Effector memory CD4-positive, alpha-beta T cell (primary cell): ENCODE measurements at places on chromosomes 1 and 21.

DNA sequence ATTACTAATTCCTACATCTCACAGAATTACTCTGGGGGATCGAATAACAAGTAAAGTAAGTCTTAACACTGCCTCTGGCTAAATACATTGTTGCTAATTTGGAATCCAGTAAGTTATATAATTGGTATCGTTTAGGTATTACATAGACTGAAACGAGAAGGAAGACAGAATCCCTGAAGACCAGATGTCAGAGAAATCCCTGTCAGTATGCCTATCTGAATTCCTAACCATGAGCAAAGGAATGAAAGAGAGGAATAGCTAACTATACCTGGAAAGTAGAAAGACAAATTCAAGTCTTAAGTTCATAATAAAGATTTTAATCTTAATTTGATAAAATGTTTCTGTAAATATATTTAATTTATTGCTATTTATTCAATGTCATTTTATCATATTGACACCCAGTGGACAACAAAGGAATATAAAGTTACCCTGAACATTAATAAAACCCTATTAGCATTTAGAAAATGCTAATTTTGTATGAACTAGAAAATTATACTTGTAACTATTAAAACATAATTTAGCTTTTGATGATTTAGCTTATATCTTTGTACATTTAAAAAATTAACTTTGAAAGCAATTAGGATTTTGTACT lies 11.4 kb downstream of the DEPDC1 start:
- no peaks in the 10 kb centered on the region for H3K4me1 ChIP-seq
- no peaks in the 10 kb centered on the region for H3K27me3 ChIP-seq
- no peak overlapping the region for H3K4me3 ChIP-seq
- H3K36me3 ChIP-seq = no peaks in the 10 kb centered on the region
- no peak for DNase-seq
- H3K27ac ChIP-seq = no peak overlapping the region

GRCh38 chr1:90823686-90824085 lies 106.6 kb upstream of the BARHL2 start:
- H3K27me3 ChIP-seq = no peaks in the 10 kb centered on the region
- DNase-seq = no peak
- no peak overlapping the region for H3K4me3 ChIP-seq
- no peak overlapping the region for H3K27ac ChIP-seq
- no peaks in the 10 kb centered on the region for H3K36me3 ChIP-seq
- no peaks in the 10 kb centered on the region for H3K4me1 ChIP-seq

GRCh38 chr1:164586591-164586990 lies 27.6 kb downstream of the PBX1 start:
- no peaks in the 10 kb centered on the region for H3K27me3 ChIP-seq
- H3K27ac ChIP-seq = no peak overlapping the region
- H3K36me3 ChIP-seq = no peaks in the 10 kb centered on the region
- no peak overlapping the region for H3K4me3 ChIP-seq
- no peak for DNase-seq

GRCh38 chr1:204990059-204990664 lies 52.9 kb upstream of the CNTN2 start:
- no peaks in the 10 kb centered on the region for H3K4me1 ChIP-seq
- no peak overlapping the region for H3K27ac ChIP-seq
- no peak for DNase-seq
- H3K36me3 ChIP-seq = no peaks in the 10 kb centered on the region
- H3K27me3 ChIP-seq = no peaks in the 10 kb centered on the region

GRCh38 chr21:15121655-15122120 lies 56.9 kb upstream of the NRIP1 start:
- no peak for DNase-seq
- H3K4me1 ChIP-seq = no peaks in the 10 kb centered on the region
- no peak overlapping the region for H3K27ac ChIP-seq
- H3K4me3 ChIP-seq = no peak overlapping the region

GRCh38 chr1:182676274-182676673 lies 8.1 kb downstream of the RGS8 start:
- H3K4me3 ChIP-seq = no peak overlapping the region
- DNase-seq = no peak
- H3K27ac ChIP-seq = no peak overlapping the region
- no peaks in the 10 kb centered on the region for H3K36me3 ChIP-seq
- no peaks in the 10 kb centered on the region for H3K4me1 ChIP-seq
- no peaks in the 10 kb centered on the region for H3K27me3 ChIP-seq

GRCh38 chr1:181557313-181557712 lies 74.0 kb downstream of the CACNA1E start:
- H3K27me3 ChIP-seq = no peaks in the 10 kb centered on the region
- H3K27ac ChIP-seq = no peak overlapping the region
- H3K4me3 ChIP-seq = no peak overlapping the region
- no peak for DNase-seq
- H3K36me3 ChIP-seq = no peaks in the 10 kb centered on the region
- H3K4me1 ChIP-seq = no peaks in the 10 kb centered on the region

- H3K4me1 ChIP-seq = no peaks in the 10 kb centered on the region
- no peak overlapping the region for H3K4me3 ChIP-seq
- no peak overlapping the region for H3K27ac ChIP-seq
- H3K27me3 ChIP-seq = no peaks in the 10 kb centered on the region
Observed at GRCh38 chr1:70458131-70458530, 47.1 kb downstream of the CTH start.

GRCh38 chr1:92968138-92969032 lies 7.1 kb upstream of the DIPK1A start:
- H3K27me3 ChIP-seq = no peaks in the 10 kb centered on the region
- no peak for DNase-seq

DNA sequence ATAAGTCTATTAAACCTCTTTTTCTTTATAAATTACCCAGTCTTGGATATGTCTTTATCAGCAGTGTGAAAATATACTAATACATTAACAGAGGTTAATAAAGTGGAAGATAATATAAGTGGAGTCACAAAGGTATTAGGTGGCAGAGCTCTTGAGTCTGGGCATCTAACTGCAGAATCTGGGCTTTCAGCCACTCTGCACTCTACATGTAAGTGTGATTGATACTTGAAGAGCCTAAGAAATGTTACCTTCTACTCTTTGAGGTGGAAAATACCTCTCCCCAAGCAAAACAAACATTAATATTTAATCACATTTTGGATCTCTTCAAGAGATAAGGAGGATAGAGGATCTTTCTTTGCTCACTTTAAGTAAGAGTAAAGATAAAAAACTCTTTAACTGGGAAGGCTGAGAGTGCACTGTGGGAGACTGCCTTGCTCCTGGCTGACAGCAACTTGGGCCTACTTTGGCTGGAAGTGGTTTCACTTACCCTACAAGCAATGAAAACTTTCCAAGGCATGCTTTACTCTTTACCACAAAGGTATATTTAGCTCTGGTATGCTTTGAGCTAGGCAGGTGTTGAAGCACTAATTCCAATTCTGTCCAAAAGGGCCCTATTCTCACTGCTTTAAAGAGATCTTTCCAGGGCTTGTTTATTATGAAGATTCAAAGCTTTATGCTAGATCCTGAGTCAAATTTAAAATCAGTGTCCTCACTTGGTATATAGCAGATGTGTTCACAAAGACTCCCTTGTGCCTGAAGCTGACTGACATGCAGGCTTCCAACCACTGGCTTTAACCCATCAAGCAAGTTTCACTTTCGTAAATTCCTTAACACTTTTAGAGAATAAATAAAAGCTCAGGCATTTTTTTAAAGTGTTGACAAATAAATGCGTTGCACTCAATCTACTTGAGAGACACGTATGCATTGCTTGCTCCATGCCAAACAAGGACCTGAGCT lies 245.3 kb upstream of the ZP4 start:
- H3K27me3 ChIP-seq = no peaks in the 10 kb centered on the region
- H3K27ac ChIP-seq = no peak overlapping the region
- no peaks in the 10 kb centered on the region for H3K4me1 ChIP-seq
- no peak for DNase-seq
- H3K4me3 ChIP-seq = no peak overlapping the region

DNA sequence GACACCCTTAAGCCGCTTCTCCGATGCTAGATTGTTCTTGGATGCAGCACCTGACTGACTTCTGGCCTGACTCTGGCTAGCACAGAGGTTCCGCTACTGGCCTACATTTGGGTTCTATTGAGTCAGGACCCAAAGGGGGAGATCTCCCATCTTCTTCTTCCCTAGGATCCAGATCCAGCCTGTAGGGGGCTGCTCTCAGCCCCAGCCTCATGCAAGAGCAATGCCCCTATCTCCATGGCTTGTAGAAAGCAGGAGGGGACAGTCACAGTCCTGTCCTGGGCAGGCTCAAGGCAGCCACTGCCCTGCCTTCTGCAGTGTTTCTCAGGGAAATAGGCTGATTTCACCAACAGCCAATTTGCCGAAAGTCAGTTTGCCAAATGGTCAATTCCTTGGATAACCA lies 6.3 kb upstream of the ADAR start:
- H3K36me3 ChIP-seq = no peaks in the 10 kb centered on the region
- DNase-seq = no peak
- no peak overlapping the region for H3K27ac ChIP-seq
- H3K4me3 ChIP-seq = no peak overlapping the region
- H3K4me1 ChIP-seq = peaks cover 10% of the 10 kb centered on the region
- H3K27me3 ChIP-seq = no peaks in the 10 kb centered on the region

DNA sequence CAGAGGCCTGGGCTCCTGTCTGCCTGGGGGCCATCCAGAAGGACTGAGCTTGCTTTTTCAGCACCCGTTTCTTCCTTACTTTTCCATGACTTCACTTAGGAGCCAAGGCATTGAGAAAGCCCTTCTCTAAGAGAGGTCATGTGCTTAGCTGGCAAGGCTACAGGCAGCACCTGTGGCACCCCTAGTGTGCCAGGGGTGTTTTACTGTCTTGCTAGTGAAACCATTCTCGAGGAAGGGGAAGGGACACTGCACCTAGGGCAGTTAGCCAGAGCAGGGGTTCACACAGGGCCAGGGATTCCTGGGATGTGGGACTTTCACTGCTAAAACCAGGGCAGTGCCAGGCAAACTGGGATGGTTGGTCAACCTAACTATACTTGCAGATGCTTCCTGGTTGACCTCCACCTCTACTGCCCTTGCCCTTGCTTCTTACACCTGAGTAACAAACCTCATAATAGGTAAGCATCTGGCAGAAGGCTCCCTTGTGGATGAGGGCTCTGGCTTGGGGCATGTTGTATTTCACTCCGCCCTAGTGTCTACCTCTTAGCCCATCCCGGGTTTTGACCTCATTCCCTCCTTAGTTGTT lies 69.2 kb downstream of the NOS1AP start:
- no peak for DNase-seq
- H3K27me3 ChIP-seq = no peaks in the 10 kb centered on the region
- H3K4me3 ChIP-seq = no peak overlapping the region
- H3K4me1 ChIP-seq = no peaks in the 10 kb centered on the region
- H3K27ac ChIP-seq = no peak overlapping the region

GRCh38 chr1:168441745-168442144 lies 102.1 kb downstream of the XCL2 start:
- H3K27me3 ChIP-seq = no peaks in the 10 kb centered on the region
- no peak for DNase-seq
- no peak overlapping the region for H3K27ac ChIP-seq
- H3K4me3 ChIP-seq = no peak overlapping the region
- peaks cover 20% of the 10 kb centered on the region for H3K4me1 ChIP-seq

- H3K4me3 ChIP-seq = no peak overlapping the region
- no peak for DNase-seq
- H3K4me1 ChIP-seq = no peaks in the 10 kb centered on the region
- H3K27ac ChIP-seq = no peak overlapping the region
- peaks cover 98% of the 10 kb centered on the region for H3K36me3 ChIP-seq
Observed at GRCh38 chr1:19096036-19096833, 113.8 kb downstream of the UBR4 start.

DNA sequence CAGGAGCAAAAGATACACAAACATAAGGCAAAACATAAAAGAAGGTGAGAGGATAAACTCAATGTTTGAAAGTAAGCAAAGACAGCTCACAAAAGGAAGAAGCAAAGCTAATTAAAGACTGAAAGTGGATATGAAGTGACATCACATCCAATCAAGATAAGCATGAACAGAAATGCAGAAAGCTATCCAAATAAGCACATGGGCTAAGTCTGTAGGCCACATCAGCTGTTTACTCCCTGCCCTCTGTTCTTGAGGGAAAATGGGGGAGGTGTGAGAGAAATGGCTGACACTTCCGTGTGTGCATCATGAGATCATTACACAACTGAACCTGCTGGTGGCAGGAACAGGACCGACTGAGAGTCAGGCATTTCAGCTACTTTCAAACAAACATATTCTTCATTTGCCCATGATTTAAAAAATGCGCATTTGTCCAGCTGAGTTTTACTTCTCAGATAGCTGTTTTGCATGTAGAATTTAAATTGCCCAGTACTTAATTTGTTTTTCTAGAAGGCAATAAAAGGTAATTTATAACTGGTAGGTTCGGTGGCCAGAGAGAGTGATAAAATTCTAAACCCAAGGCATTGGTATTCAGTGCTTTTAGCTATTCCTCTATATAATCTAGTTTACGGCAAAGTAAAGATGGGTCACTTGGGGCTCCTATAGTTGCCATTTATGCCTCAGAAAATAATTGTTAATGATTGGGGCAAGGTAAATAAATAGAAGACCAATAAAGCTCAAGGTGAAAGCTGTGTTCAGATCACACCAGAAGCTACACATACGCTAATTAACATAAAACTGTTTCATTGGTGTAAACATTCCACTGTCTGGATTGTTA lies 27.2 kb upstream of the MAN1A2 start:
- H3K27me3 ChIP-seq = no peaks in the 10 kb centered on the region
- no peak overlapping the region for H3K27ac ChIP-seq
- H3K4me3 ChIP-seq = no peak overlapping the region
- H3K36me3 ChIP-seq = no peaks in the 10 kb centered on the region
- H3K4me1 ChIP-seq = no peaks in the 10 kb centered on the region

- H3K4me1 ChIP-seq = peaks cover 6% of the 10 kb centered on the region
- no peaks in the 10 kb centered on the region for H3K27me3 ChIP-seq
- no peak for DNase-seq
- H3K27ac ChIP-seq = no peak overlapping the region
- H3K4me3 ChIP-seq = no peak overlapping the region
- no peaks in the 10 kb centered on the region for H3K36me3 ChIP-seq
Observed at GRCh38 chr1:24108334-24109165, 3.4 kb downstream of the MYOM3 start.

- peaks cover 2% of the 10 kb centered on the region for H3K27me3 ChIP-seq
- DNase-seq = no peak
- no peak overlapping the region for H3K4me3 ChIP-seq
- no peaks in the 10 kb centered on the region for H3K36me3 ChIP-seq
Observed at GRCh38 chr1:166972193-166972592, 3.1 kb downstream of the ILDR2 start.

- H3K4me1 ChIP-seq = peaks cover 14% of the 10 kb centered on the region
- no peaks in the 10 kb centered on the region for H3K36me3 ChIP-seq
- H3K27ac ChIP-seq = no peak overlapping the region
- no peak overlapping the region for H3K4me3 ChIP-seq
Observed at GRCh38 chr1:32239337-32239736, 7.7 kb upstream of the FAM167B start.

DNA sequence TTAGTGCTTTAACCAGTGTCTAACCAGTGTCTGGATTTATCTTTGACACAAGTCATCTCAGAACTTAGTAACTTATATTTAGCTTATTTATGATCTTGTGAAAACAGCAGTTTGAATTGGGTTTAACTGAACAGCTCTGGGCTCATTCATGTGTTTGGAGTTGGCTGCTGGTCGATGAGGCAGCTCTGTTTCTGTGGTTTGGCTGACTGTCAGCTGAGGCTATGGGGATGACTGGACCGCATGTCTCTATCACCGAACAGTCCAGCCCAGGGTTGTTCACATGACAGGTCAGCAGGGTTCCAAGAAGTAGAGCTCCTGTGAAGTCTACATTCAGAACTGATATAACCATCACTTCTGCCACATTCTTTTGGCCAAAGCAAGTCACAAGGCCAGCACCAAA lies 29.1 kb upstream of the C21orf91 start:
- H3K27ac ChIP-seq = no peak overlapping the region
- H3K4me3 ChIP-seq = no peak overlapping the region
- no peak for DNase-seq
- no peaks in the 10 kb centered on the region for H3K27me3 ChIP-seq
- no peaks in the 10 kb centered on the region for H3K36me3 ChIP-seq

GRCh38 chr1:70358921-70359564 lies 4.5 kb upstream of the ANKRD13C start:
- no peaks in the 10 kb centered on the region for H3K27me3 ChIP-seq
- no peaks in the 10 kb centered on the region for H3K4me1 ChIP-seq
- no peak for DNase-seq
- no peak overlapping the region for H3K4me3 ChIP-seq
- peaks cover 3% of the 10 kb centered on the region for H3K36me3 ChIP-seq
